Stimulated activated memory B cell treated with anti-CD40 and anti-IgM and Interleukin-4, amounts not matched to agents 10 μg/mL and 1 μg/mL and 100 μg/mL, for 72 hours (primary cell): ENCODE measurements at places on chromosomes 16 and 17.

DNA sequence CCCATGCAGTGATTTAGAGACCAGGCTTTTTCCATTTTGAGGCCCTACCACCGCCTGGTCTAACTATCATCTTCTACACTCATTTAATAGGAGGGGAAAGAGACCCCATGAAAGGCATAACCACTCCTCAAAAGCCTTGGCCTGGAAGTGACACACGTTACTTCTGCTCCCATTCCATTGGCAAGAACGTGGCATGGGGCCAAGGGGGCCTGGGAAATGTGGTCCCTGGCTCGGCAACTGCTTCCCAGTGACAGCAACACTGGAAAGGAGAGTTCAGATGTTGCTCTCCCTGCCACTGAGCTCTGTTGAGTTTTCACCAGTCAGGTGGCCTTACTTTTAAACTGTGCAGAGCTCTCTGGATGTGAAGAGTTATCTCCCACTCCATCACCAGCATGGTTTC is 45.2 kb upstream of the MAP3K14 start:
- peaks cover 60% of the 10 kb centered on the region for H3K27me3 ChIP-seq
- H3K36me3 ChIP-seq, result peaks cover 4% of the 10 kb centered on the region
- no peak for ATAC-seq

DNA sequence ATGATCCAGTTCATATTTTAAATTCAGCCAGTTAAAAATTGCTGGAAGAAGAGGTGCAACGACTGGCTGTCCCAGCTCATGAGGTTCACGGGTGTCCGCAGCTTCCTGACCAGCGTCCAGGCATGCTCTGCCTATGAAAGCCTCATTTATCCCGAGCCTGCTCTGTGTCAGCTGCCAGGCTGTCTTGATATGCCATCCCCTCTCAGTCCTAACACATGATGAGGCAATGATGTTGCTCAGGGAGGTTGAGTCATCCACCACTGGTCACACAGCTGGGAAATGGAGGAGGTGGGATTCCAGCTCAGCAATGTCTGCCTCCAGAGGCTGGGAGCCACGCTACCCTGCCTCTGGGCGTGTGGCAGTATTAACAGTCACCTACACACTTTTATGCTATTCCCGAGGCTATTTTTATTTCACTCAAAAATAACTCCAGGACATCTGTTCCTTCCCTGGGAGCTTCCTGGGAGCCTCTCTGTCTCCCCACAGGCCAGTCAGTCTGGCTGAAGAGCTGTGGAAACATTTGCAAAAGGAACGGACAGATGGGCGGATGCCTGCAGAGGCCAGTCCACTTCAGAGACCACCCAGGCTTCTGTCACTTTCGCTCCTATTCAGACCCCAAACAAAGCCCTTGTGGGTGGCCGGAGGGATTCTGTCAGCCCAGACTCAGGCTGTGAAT is 22.5 kb downstream of the RAB11FIP4 start:
- peaks cover 12% of the 10 kb centered on the region for H3K4me1 ChIP-seq
- H3K27me3 ChIP-seq, result peaks cover 15% of the 10 kb centered on the region
- no peak overlapping the region for H3K27ac ChIP-seq
- ATAC-seq, result no peak
- no peaks in the 10 kb centered on the region for H3K36me3 ChIP-seq
- no peak overlapping the region for H3K4me3 ChIP-seq

GRCh38 chr17:80727409-80727755 is 182.7 kb downstream of the RPTOR start:
- H3K4me3 ChIP-seq, result peak overlapping the region; percentile 56
- no peak for ATAC-seq
- H3K4me1 ChIP-seq, result peaks cover 46% of the 10 kb centered on the region

GRCh38 chr16:57401943-57402640 is 2.5 kb upstream of the CCL17 start:
- no peak for ATAC-seq
- H3K4me1 ChIP-seq, result peaks cover 45% of the 10 kb centered on the region
- H3K4me3 ChIP-seq, result no peak overlapping the region
- peak overlapping the region; percentile 36 for H3K27ac ChIP-seq

- H3K27me3 ChIP-seq, result no peaks in the 10 kb centered on the region
- no peak overlapping the region for H3K27ac ChIP-seq
- ATAC-seq, result no peak
- no peak overlapping the region for H3K4me3 ChIP-seq
Observed at GRCh38 chr16:52366983-52367382, 180.0 kb downstream of the TOX3 start.
